Hematopoietic multipotent progenitor cell (in vitro differentiated cells): ENCODE measurements at places on chromosomes 2 and 18.

DNA sequence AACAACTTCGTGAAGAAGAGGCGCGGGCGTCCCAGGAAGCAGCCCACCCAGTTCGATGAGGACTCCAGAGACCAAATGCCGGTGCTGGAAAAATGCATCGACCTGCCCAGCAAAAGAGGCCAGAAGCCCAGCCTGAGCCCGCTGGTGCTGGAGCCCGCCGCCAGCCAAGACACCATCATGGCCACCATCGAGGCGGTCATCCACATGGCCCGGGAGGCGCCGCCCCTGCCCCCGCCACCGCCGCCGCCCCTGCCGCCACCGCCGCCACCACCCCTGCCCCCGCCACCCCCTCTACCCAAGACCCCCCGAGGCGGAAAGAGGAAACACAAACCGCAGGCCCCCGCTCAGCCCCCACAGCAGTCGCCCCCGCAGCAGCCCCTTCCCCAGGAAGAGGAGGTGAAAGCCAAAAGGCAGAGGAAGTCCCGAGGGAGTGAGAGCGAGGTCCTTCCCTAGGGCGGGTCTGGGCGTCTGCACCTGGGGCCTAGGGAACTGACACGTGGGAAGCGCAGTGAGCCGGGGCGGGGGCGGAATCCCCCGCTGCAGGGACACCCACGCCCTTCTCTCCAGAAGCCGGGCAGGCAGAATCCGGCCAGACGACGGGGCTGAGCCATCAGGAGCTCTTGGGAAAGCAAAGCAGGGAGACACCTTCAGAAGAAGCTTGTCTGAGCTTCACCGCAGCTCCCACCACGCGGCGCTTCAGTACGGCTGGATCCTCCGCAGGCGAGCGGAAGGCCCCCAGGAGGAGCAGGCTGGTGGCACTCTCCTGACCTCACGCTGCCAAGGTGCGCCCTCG lies 382.8 kb downstream of the SETBP1 start:
- no peak for DNase-seq

DNA sequence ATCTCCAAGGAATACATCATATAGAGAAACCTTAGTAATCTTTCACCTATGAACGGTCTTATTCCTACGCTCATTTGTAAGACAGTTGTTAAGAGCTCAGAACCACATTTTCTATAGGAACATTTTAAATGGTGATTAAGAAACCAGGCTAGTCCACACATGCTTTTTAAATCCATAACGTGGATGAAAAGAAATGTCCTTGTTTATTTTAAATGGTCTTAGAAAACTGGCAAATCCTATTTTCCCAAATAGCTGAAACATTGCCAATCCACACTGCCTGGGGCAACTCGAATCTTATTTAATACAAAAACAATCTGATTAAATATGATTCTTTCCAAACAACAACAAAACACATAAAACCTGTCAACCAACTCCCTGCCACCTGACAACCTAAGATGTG lies 23.7 kb downstream of the METTL8 start:
- DNase-seq: no peak

DNA sequence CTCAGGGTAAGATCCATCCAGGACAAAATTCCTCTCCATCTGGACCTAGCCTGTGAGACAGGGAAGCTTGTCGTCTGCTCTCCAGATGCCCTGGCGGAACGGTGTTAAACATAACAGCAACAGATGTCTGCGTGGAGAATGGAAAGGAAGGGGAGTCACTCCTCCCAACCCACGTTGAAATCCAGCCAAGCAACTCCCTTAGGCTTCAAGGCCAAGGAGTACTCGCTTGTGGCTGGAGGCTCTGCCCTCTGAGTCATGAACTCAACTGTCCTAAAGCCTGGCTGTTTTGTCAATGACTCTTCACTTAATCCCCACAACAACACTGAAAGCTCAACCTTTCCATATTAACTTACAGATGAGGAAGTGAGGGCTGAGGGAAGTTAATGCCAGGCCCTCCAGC lies 42.2 kb downstream of the TPO start:
- DNase-seq: no peak

DNA sequence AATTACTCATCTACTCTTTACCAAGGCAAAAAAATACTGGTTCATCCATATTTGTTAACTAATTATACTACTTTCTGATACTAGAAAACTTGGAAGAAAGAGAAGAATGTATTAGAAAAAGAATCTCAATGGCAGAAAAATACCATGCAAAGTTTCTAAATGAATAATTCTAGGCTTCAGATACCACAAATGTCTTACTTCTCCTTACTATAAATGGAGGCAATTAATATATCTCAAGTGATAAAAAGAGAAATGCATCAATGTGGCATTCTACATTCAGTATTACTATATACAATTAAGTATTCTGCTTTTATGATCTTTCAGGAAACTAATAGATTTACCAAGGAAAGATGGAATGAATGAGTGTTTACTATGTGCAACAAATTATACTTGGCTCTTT lies 85.5 kb downstream of the ITSN2 start:
- no peak for DNase-seq

DNA sequence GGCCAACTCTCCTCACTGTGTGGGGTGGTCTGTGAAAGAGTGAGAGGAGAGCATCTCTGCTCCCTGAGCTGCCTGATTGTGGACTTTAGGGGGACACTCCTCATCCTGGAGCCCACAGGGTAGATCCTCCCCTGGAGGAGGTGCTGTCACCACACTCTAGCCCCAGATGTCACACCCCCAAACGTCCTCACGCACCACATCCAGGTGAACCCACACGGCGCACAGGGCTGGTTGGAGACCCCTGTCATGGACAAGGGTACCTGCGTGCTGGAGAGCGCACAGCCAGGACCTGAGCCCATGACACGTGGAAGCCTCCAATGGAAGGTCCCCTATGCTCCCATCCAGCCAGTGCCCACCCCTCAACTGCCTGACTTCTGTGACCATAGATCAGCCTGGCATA lies 10.5 kb downstream of the AGXT start:
- DNase-seq: no peak

GRCh38 chr2:15082105-15083058 lies 449.9 kb downstream of the LRATD1 start:
- no peak for DNase-seq

DNA sequence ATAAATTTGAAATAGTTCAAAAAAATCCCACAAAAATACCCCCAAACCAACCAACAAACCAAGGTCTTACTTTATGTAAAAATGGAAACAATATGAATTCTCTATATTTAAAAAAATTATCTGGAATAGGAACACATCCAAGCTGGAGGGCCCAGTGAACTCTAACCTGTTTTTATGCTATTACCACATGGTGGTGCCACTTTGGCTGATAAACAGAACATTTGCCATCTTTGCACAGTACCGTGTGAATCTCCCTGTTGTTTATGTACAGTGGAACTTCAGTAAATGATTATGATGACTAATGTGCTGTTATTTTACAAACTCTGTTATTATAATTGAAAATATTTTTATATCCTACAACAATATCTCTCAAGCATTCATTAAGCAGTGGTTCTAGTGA lies 145.3 kb upstream of the SMAD7 start:
- no peak for DNase-seq

DNA sequence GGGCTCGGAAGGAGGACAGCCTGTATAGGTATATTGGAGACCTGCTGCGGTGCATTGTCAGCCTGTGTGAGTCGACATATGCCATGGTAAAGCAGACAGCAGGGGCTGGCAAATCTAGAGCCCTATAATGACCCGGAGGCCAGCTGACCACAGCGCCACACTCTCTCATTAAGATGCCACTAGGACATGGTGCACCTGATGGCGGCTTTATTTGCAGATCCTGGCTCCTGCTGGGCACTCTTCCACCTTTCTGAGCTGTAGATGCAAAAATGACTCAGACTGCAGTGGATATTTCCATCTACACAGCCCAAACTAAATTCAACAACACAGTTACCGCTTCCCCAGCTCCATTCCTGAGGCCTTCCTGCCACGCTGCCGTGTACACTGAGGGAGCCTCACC lies 389.9 kb downstream of the TNS1 start:
- no peak for DNase-seq
